ENCODE measurements at places on chromosomes 11 and 22. TPM values are rescaled to one million over a fixed set of nuclear protein-coding genes. Genes with fewer than 3 reads are reported as not detected.

- DNase-seq, result no peak
Measured at GRCh38 chr11:47376525-47377371, 1.6 kb downstream of the SPI1 start.

DNA sequence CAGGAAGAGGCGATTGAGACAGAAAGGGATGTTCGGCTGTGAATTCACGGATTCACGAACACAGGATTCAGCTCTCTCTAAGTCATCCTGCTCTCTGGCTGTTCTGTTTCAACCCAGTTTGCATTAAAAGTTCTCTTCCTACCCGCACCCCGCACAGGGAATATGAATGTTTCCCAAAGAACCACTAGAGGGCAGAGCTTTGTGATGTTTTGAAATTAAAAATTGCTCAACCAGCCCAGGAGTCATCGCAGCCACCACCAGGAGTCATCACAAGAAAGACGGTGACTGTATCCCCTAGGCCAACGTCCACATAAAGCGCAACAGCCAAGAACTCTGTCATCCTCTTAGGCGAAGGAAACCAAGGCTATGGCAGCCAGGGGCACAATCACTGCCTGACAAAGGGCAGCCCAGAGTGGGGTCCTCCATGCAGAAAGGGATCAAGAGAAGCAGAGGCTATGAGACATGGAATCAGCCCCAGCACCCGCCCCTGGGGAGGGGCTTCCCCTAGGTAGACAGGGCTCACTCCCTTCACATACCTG is 122.4 kb downstream of the WT1 start:
- DNase-seq, result peak; percentile 68

DNA sequence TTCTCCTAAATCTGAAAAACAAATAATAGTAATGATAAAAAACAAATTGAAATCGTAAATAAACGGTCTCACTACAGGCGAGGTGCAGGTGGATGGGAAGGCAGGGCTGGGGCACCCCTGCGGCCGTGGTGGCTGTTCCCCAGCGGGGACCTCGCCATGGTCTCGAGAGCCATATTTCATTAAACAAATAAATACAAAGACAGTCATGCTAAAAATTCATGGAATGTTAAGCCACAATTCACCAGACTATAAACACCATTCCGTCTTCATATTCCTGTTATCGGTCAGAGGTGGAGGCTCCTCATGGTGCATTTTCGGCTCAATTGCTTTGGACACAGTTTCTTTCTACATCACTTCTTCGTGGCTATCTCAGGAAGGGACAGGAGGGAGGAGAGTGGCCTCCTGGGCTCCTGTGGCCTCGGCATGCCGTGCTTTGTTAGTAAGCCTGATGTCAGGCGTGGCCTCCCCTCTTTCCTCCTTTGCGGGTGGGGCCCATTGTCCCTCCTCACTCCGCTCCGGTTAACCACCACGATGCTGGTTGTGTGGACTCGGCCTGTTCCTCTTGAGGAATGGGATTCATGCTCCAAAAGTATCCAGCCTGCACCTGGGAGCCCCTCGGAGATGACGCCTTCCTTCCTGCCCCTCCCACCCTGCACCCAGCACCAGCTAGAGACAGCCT is 16.1 kb upstream of the BRSK2 start:
- DNase-seq, result no peak

DNA sequence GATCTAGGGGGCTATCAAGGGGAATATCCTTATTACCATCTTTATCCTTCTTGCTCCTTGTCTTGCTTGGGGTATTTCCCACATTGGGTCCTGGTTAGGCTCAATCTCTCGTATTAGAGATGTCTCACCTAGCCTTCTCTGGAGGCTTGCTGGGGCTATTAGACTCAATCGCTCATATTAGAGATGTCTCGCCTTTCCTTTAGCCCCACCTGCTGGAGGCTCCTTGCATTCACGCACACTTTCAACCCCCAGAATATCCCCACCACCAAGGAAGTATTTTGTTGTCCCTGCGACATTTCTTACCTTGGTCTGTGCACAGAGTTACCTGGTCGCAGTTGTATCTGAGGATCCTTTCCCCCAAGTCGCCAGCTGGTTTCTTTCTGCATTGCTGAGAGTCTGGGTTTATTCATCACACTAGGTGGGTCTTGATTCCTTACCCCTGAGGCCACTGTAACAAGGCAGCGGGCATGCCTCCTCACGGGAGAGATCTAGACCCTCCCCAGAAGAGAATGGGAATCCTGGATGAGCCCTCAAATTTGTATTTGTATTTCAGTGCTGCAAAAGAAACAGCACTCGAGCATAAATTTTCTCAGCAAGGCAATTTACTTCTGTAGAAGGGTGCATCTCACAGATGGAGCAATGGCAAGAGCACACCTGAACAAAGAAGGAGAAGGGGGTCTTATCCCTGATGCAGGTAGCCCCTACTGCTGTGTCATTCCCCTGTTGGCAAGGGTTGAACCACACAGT is 15.9 kb upstream of the HYLS1 start:
- DNase-seq, result peak; percentile 40

- DNase-seq, result no peak
Measured at GRCh38 chr11:35815556-35816315, 128.1 kb upstream of the LDLRAD3 start.

- peak; percentile 90 for DNase-seq
Measured at GRCh38 chr11:67382276-67383136, 9.1 kb upstream of the CLCF1 start.

DNA sequence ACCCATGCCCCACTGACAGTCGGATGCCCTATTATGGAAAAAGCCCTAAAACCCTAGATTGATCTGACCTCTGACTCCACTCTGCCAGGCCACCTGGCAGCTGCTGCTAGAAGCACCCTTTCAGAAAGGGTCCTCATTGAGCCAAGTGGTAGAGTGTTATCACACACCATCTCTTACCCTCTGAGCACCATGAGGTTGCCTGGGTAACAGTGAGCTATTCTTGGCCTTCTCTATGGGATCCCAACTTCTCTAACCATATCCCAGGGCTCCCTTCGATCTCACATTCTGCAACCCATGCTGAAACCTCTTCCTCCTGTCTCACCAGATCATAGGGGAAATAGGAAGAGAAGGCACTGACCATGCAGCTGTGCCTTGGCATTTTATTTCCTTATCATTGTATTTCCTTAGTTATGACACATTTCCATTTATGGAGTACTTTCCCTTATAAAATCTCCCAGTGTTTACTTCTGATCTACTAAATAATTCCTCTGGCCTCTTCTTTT is 52.7 kb downstream of the MPPED2 start:
- DNase-seq, result no peak

DNA sequence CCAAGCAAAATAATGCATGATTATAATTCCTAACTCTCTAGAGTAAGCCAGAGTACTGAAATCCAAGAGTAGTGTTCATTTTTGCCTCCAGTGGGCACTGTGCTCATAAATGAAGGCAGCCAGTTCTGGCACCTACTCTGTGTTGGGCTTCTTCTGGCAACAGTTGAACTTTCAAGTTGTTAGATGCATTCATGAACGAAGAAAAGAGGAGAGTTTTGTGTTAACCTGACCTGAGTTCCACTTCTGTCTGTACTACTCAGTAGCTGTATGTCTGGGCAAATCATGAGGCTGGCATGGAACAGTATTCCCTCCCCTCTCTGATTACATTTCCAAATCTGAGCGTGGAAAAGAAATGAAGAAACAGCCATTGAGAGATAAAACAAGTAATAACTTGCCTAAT is 20.3 kb upstream of the TENM4 start:
- no peak for DNase-seq

GRCh38 chr11:125941619-125942611 is 3.9 kb upstream of the VSIG10L2 start:
- DNase-seq, result peak; percentile 69

DNA sequence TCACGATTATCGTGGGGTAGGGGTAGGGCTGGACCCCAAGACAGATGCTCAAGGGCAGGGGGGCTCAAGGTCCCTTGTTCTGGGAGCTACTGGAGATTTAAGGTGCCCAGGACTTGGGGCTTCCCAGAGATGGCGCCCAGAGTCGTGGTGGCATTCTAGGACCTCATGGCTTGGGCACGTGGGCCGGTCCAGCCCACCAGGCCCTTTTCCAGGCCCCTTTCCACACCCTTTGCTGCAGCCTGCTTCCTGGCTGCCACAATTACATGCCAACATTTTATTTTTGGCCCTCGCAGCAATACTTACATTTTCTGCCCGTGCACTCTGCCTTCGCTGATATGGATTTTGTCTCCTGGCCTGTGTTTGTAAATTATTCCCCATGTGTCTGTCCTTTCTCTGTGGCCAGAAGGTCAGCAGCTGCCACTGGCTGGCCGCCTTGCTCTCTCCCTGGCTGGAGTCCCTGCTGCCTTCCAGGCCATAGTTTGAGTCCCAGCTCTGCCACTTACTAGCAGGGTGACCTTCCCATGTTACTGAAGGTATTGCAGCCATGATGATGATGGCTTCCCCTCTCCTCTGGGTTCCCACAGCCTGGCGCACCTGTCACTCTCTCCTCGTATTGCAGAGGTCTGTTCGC is 11.2 kb downstream of the MB start:
- DNase-seq, result no peak

GRCh38 chr11:132158696-132159095 is 788.3 kb downstream of the NTM start:
- DNase-seq, result no peak

DNA sequence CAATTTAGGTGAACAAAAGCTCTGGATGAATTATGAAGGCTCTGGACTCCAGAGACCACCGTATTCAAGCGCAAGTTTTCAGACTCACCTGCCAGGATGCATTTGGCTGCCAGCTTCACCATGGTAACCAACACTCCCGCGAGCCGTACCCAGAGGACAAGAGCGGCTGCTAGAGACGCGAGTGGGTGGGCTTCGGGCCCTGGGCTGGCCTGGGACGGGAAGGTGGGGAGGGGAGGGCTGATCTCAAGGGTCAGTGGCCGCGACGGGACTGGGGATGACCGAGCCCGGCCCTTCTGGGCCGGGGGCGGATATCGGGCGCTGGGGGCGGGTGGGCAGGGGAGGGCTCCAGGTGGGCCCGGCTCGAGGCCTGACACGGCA is 344 bp downstream of the IFT27 start:
- peak; percentile 54 for DNase-seq

- no peak for DNase-seq
Measured at GRCh38 chr22:38348751-38349496, 31.7 kb upstream of the CSNK1E start.

DNA sequence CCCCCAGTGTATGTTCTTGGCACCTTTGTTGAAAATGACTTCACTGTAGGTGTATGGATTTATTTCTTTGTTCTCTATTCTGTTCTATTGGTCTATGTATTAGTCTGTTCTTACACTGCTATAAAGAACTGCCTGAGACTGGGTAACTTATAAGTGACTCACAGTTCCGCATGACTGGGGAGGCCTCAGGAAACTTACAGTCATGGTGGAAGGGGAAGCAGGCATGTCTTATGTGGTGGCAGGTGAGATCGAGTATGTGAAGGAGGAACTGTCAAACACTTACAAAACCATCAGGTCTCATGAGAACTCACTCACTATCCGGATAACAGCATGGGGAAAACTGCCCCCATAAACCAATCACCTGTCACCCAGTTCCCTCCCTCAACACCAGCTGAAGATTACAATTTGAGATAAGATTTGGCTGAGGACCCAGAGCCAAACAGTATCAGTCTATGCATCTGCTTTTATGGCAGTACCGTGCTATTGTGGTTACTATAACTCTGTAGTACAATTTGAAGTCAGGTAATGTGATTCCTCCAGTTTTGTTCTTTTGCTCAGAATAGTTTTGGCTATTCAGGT is 836.2 kb downstream of the DLG2 start:
- no peak for DNase-seq

DNA sequence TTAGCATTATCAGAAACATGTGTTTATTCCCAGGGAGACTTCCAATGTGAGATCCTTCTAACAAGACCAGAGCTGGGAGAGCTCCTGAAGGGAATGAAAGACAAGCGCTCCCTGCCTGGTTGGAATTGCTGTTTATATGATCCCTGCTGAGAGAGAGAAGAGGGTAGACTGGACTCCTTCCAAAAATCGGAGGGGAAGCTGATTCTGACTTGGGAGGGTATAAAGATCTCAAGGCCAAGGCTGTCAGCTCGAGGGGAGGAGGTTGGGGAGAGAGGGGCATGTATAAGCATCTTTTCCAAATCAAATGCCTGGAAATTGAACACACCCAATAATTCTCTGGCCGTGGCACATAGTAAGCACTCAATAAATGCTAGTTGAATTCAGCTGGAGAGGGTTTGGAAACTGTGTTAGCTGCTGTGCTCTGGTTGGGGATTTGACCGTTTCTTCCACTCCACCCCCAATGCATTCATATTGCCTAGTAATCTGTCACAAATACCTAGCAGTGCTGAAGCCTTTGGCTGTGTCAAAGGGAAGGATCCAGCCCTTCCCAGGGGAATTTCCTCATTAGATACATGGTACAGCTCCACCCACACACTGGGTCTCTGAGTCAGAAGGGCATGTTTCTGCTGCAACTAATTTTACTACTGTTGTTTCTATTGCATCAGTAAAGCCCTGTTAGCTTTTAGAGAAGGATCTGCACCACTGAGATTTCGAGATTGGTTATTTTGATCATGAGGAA is 61.5 kb downstream of the CACNG2 start:
- no peak for DNase-seq

GRCh38 chr11:45318516-45318915 is 32.4 kb upstream of the SYT13 start:
- no peak for DNase-seq

GRCh38 chr22:20456064-20456721 is 18.6 kb upstream of the SCARF2 start:
- peak; percentile 85 for DNase-seq

Gene APLP2
- 53.4 TPM for total RNA-seq

Gene NXPE4
- total RNA-seq, result not detected

Gene MS4A4A
- total RNA-seq, result not detected

Gene LIF
- 189 TPM for total RNA-seq

Gene MCM5
- 265 TPM for total RNA-seq

Gene GAL3ST1
- not detected for total RNA-seq

Gene OR6T1
- not detected for total RNA-seq

Gene SCGB1C1
- not detected for total RNA-seq

Gene CCDC134
- total RNA-seq, result 16.1 TPM

Gene NLRP14
- not detected for total RNA-seq

Gene LMNTD2
- total RNA-seq, result 3.1 TPM

All from activated CD4-positive, alpha-beta memory T cell treated with anti-CD3 and anti-CD28 coated beads for 36 hours (primary cell).